ENCODE measurements at places on chromosomes 1 and 21.

DNA sequence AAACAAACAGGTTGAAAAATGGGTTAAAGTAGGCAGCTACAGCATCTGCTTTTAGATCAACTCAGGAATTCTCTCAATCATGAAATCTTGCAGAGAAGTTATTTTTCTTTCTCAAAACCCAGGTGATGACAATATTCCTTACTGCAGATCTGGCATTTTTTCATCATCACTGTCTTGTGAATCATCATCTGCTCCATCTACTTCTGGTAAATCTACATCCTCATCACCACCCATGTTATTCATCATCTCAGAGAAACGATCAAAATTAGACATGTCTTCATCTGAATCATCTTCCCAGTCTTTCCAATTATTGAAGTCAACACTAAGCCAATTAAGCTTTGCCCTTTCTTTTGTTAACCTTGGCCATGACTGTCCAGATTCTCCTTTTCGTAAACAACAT is 21.8 kb downstream of the GBP2 start:
- DNase-seq, result no peak

DNA sequence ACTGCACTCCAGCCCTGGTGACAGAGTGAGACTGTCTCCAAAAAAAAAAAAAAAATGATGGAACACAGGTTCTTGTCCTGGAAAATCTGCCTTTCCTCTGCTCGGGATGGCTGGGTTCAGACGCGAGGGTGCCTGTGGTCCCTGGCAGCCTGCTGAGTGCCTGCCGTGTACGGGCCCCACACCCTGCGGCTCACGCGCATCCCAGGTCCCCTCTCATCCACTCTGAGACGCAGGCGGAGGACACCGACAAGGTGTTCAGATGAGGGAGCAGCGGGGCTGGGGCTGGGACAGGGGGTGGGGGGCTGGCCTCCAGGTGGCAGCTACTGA is 4.3 kb upstream of the ANKRD65 start:
- no peak for DNase-seq

GRCh38 chr1:19894218-19894617 is 12.0 kb downstream of the OTUD3 start:
- no peak for DNase-seq

- DNase-seq, result no peak
These were observed 19.8 kb downstream of the DBT start for GRCh38 chr1:100229681-100230443.

DNA sequence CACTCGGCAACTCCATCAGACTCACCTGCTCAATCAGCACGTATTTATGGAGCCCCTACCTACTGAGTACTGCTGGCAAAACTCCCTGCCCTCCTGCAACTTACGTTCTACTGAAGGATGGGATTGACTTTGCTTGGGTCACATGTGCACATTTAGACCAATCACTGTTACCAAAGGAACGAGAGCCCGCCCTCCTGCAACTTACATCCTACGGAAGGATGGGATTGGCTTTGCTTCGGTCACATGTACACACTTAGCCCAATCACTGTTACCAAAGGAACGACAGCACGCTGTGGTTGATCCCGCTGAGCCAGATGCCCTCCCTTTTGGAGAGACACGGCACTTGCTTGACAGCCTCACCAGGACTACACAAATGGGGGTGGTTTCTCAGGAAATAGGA is 46.0 kb downstream of the UBIAD1 start:
- DNase-seq, result no peak

All from SHP77 treated with DMSO at 0.1 percent for 48 hours (cell line).